ENCODE measurements at places on chromosomes 1 and 21. TPM values are rescaled to one million over a fixed set of nuclear protein-coding genes. Genes with fewer than 3 reads are reported as not detected.

- no peaks in the 10 kb centered on the region for H3K27me3 ChIP-seq
- DNase-seq, result no peak
- H3K36me3 ChIP-seq, result no peaks in the 10 kb centered on the region
- H3K4me3 ChIP-seq, result no peak overlapping the region
- no peak overlapping the region for H3K27ac ChIP-seq
Measured at GRCh38 chr1:161885003-161885402, 118.9 kb downstream of the ATF6 start.

- no peak for DNase-seq
- H3K27ac ChIP-seq, result no peak overlapping the region
- no peaks in the 10 kb centered on the region for H3K27me3 ChIP-seq
- no peaks in the 10 kb centered on the region for H3K4me1 ChIP-seq
- H3K4me3 ChIP-seq, result no peak overlapping the region
- no peaks in the 10 kb centered on the region for H3K36me3 ChIP-seq
Measured at GRCh38 chr1:117284399-117285215, 73.9 kb upstream of the VTCN1 start.

TDRD5 gene
- 0.40 TPM for total RNA-seq

- no peaks in the 10 kb centered on the region for H3K27me3 ChIP-seq
- H3K4me1 ChIP-seq, result peaks cover 5% of the 10 kb centered on the region
- no peak for DNase-seq
- no peak overlapping the region for H3K4me3 ChIP-seq
- H3K27ac ChIP-seq, result no peak overlapping the region
Measured at GRCh38 chr1:40339420-40340323, 22.6 kb upstream of the COL9A2 start.

DNA sequence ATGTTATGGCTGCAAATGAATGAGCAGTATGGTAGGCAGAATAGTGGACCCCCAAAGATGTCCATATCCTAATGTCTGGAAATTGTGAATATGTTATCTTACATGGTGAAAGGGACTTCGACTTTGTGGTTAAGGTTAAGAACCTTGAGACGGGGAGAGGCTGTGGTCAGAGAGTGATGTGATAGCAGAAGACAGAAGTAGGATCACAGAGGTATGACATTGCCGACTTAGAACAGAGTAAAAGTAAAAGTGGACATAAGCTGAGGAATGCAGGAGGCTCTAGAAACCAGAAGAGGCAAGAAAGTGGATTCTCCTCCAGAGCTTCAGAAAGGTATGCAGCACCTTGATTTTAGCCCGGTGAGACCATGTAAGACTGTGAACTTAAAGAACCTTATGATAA is 74.6 kb downstream of the CTH start:
- H3K27ac ChIP-seq, result no peak overlapping the region
- no peaks in the 10 kb centered on the region for H3K4me1 ChIP-seq
- no peak overlapping the region for H3K4me3 ChIP-seq
- no peaks in the 10 kb centered on the region for H3K27me3 ChIP-seq
- H3K36me3 ChIP-seq, result no peaks in the 10 kb centered on the region

DNA sequence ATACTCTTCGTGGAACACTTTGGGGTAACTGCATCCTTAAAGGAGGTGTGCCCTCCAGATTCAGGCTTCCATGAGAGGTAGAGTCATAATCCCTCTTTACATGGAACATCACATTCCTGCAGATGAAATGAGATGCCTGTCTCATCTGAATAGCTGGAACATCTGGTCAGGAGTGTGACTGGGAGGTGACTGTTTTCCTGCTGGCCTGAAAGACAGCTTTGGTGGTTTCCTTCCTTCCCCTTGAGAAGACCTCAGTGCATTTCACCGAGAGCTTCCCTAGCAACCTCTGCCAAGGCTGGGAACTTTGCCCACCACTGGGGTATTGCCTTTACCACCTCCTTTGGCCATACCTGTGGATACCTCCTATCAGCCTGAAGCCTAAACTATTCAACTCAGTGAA is 46.7 kb upstream of the GUCA2A start:
- H3K4me1 ChIP-seq, result peaks cover 5% of the 10 kb centered on the region
- no peak overlapping the region for H3K4me3 ChIP-seq
- no peaks in the 10 kb centered on the region for H3K27me3 ChIP-seq
- no peak overlapping the region for H3K27ac ChIP-seq
- DNase-seq, result no peak

DNA sequence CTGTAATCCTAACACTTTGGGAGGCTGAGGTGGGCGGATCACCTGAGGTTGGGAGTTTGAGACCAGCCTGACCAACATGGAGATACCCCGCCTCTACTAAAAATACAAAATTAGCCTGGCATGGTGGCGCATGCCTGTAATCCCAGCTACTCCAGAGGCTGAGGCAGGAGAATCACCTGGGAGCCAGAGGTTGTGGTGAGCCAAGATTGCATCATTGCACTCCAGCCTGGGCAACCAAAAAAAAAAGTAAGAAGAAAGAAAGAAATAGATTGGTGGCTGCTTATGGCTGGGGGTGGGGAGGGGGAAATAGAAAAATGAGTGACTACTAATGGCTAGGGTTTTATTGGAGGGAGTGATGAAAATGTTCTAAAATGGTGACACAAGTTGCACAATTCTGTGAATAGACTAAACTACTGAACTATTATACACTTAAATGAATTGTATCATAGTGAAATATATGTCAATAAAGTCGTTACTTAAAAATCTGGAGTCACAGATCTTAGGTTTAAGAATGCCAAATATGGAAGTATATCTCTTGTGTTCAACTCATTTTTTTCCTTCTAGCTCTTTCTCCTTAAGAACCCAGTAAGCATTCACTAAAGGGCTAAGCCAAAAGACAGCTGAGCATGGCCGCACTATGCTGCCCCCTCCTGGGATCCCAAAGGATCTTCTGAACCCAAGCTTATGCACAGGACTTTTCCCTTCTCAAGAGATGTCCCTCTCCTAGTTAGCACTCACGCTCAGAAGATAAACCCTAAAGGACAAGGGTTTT is 3.2 kb upstream of the NPL start:
- no peak overlapping the region for H3K4me3 ChIP-seq
- H3K27me3 ChIP-seq, result no peaks in the 10 kb centered on the region
- DNase-seq, result peak; percentile 74
- H3K36me3 ChIP-seq, result no peaks in the 10 kb centered on the region
- no peak overlapping the region for H3K27ac ChIP-seq

DNA sequence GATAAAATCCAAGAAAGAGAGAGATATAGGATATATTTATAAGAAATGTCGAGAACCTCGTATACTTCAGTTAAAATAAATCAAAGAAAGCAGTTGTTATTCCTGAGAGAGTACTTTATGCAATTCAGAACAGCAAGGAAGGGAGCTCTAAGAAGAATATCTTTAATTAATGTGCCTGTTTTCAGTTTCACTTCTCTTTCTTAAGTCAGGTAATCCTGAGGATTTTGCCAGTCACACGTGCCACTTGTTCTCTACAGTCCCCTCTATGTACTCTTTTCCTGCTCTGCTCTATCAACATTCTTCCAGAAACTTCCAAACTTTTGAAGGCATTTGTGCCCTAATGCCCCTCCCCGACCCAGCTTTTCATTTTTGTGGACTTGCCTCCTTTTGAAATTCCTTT is 211.9 kb downstream of the AKT3 start:
- no peak overlapping the region for H3K27ac ChIP-seq
- no peak overlapping the region for H3K4me3 ChIP-seq
- no peaks in the 10 kb centered on the region for H3K4me1 ChIP-seq
- no peaks in the 10 kb centered on the region for H3K27me3 ChIP-seq
- no peak for DNase-seq
- H3K36me3 ChIP-seq, result no peaks in the 10 kb centered on the region

DNA sequence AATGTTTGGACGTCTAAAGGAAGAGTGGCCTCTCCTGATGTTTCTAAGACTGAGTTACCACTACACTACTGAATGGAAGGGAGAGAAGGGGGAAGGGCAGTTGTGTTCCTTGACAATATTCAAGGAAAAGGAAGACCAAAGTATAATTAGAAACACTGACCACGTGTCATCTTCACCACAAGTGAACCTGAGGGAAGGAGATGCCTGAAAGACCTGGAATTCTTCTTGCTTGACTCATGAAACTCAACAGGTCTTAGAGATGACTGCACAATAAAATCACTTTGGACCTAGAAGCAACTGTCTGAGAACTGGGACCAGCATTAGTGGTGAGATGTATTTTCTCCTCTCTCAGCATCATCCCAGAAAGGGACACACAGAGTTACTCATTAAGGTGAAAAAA is 56.7 kb downstream of the PTPN14 start:
- no peaks in the 10 kb centered on the region for H3K27me3 ChIP-seq
- DNase-seq, result no peak
- H3K4me1 ChIP-seq, result no peaks in the 10 kb centered on the region
- no peaks in the 10 kb centered on the region for H3K36me3 ChIP-seq
- no peak overlapping the region for H3K27ac ChIP-seq

DNA sequence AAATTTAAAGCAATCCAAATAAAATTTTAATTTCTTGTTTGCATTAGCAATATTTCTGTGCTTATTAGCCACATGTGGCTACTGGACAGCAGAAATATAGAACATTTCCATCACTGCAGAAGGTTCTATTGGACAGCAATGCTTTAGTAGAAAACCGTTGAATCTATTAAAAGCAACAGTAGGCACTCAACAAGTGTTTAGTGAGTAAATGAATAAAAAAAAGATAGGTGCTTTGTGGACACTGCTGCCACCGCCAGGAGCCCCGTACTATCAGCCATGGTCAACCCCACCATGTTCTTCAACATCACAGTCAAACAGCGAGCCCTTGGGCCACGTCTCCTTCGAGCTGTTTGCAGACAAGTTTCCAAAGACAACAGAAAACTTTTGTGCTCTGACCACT is 74.5 kb upstream of the MUTYH start:
- no peak overlapping the region for H3K27ac ChIP-seq
- no peaks in the 10 kb centered on the region for H3K36me3 ChIP-seq
- DNase-seq, result no peak

- no peak for DNase-seq
- H3K4me3 ChIP-seq, result no peak overlapping the region
- no peaks in the 10 kb centered on the region for H3K4me1 ChIP-seq
- H3K27me3 ChIP-seq, result no peaks in the 10 kb centered on the region
- no peaks in the 10 kb centered on the region for H3K36me3 ChIP-seq
Measured at GRCh38 chr1:4353090-4353856, 301.1 kb upstream of the AJAP1 start.

USP1 gene
- total RNA-seq, result 23.9 TPM

DNA sequence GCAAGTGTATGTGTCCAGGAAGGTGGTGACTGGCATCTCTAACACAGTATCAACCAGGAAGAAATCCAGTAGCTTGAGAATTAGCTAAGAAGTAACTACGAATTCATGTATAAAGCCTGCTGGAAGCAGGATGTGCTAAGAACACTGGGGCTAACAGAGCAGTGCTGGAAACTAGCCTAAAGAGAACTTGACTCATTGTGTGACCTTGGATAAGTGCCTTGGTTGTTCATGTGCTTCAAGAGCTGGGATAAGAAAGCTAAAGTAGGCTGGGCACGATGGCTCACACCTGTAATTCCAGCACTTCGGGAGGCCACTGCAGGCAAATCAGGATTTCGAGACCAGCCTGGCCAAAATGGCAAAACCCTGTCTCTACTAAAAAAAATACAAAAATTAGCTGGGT is 186.9 kb downstream of the RRAGC start:
- H3K27me3 ChIP-seq, result no peaks in the 10 kb centered on the region
- H3K4me3 ChIP-seq, result no peak overlapping the region
- no peak for DNase-seq
- no peaks in the 10 kb centered on the region for H3K4me1 ChIP-seq
- no peaks in the 10 kb centered on the region for H3K36me3 ChIP-seq

DNA sequence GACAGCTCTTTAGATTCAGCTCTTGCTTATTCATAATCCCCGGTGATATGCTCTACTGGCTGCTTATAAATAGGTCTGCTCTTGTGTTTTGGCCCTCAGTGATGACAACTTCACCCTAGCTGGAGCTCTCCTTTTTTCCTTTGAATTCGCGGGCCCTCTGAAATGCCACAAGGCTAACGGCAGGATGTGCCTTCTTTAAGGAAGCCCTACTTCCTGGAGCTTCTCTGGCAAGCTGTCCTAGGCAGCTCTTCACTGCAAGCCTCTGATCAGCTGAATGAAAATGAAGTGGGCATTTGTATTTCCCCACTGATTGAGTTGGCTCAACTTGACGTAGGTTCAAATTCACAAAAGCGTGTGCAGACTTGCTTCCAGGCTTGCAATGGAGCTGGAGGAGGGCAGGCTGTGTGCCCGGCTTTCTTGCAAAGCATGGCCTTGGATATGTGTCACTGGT is 22.2 kb downstream of the SGIP1 start:
- H3K36me3 ChIP-seq, result no peaks in the 10 kb centered on the region
- H3K4me3 ChIP-seq, result no peak overlapping the region
- H3K27me3 ChIP-seq, result no peaks in the 10 kb centered on the region
- DNase-seq, result no peak
- H3K4me1 ChIP-seq, result no peaks in the 10 kb centered on the region
- H3K27ac ChIP-seq, result no peak overlapping the region

DNA sequence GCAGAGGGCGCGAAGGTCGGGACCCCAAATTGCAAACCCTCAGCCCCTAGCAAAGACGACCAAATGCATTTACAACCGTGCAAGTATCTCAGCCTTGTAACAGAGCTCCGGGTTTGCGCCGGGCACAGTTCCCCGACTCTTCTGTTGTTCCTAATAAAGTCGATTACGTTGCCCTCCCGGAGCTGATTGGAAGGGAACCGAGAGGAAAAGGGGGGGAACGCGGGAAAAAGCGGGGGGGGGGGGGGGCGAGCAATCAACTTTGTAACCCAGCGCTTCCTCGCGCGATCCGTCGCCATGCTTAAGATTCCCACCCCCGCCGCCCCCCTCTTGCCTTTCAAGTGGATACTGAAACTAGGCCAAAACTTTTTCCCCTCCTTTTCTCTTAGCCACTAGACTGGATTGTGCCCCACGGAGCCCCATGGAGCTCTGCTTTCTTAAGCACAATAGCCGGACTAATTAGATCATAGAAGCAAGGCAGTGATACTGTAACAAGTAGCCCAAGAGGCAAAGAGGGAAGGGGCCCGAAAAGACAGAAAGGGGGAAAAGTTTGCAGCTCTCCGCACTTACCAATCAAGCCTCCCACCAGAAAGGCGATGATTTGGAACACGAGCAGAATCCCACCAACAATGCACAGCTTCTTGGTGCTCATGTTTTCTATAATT is 565 bp downstream of the WLS start:
- H3K4me1 ChIP-seq, result no peaks in the 10 kb centered on the region
- H3K27ac ChIP-seq, result peak overlapping the region; percentile 64
- H3K4me3 ChIP-seq, result peak overlapping the region; percentile 84
- DNase-seq, result peak; percentile 22
- no peaks in the 10 kb centered on the region for H3K27me3 ChIP-seq

- no peaks in the 10 kb centered on the region for H3K27me3 ChIP-seq
- H3K4me1 ChIP-seq, result peaks cover 30% of the 10 kb centered on the region
- no peaks in the 10 kb centered on the region for H3K36me3 ChIP-seq
- DNase-seq, result peak; percentile 92
- H3K27ac ChIP-seq, result peak overlapping the region; percentile 70
Measured at GRCh38 chr1:173122958-173123852, 72.5 kb upstream of the TNFSF18 start.

- no peaks in the 10 kb centered on the region for H3K36me3 ChIP-seq
- H3K4me1 ChIP-seq, result no peaks in the 10 kb centered on the region
- H3K4me3 ChIP-seq, result no peak overlapping the region
- DNase-seq, result no peak
- H3K27me3 ChIP-seq, result no peaks in the 10 kb centered on the region
- H3K27ac ChIP-seq, result no peak overlapping the region
Measured at GRCh38 chr21:32645261-32646182, 33.3 kb upstream of the CFAP298 start.
